ENCODE measurements at places on chromosomes 1 and 21.

DNA sequence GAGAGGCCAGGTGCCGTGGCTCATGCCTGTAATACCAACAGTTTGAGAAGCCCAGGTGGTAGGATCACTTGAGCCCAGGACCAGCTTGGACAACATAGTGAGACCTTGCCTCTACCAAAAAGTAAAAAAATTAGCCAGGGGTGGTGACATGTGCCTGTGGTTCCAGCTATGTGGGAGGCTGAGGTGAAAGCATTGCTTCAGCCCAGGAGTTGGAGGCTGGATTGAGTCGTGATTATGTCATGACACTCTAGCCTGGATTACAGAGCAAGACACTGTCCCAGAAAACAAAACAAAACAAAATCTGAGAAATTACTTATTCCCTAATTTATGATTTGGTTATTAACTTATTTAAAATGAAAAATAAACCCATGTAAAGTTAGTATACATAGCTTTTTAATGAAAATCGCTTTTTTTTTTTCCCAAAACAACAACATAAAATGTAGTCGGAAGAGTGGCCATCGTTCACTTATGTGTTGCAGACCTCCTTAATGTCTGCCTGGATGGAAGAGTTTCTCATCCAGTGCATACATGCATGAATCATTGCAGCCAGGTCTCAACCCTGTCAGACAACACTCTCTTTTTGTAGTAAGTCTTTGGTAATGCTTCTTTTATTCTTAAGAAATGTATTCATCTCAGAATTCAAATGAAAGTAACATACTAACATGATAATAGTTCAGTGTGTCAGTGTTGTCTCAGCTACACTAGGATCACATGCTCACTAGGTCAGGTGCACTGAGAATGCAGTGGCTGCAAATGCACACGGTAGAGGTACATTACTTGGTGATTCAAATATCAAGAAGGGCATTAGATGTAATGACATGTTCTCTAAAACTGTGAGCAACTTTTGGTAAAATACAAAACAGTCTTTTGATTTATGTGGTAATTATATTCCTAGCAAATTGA lies 28.0 kb downstream of the ITSN1 start:
- DNase-seq = no peak

GRCh38 chr1:54980528-54981241 lies at the start of gene TMEM61:
Gene TMEM61, plus strand, starts transcription at chr1:54980628. Its CDS starts 438 bp downstream, at chr1:54981066.
- no peak for DNase-seq

- DNase-seq = no peak
These were observed 116.6 kb downstream of the LMX1A start for GRCh38 chr1:165239873-165240272.

DNA sequence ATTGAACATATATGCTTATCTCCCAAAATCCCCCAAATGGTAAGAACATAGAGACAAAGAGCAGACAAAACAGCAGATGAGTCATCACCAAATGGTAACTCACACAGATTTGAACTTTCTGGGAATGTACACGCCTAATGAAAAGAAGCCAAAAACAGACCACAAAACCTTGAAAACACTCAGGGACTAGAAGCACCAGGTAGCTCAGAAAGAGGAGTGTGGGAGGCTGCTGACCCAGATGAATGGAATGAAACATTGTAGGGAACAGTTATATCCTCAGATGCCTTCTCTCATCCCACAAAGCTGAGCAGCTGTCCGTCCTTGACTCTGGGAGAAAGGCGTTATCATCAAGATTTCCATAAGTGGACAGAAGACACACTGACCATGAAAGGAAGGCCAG lies 307.0 kb upstream of the USP25 start:
- no peak for DNase-seq

DNA sequence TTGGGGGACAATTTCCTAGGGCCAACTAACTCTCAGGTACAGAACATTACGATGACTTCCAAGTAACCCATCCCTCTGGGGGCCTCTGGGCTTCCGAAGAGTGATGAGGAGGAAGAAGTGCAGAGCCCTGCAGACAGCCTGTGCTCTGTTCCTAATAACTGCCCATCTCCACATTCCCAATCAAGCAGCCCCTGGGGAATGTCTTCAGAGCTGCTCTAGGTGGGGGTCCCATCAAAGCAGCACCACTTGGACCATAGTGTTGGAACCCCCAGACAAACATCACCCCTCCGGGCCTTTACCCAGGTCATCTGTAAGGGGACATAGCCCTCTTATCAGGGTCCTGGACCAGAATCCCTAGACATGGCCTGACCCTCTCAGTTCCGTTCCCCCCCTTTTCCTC lies 357.3 kb downstream of the NPHP4 start:
- DNase-seq = no peak

- no peak for DNase-seq
These were observed 222.9 kb upstream of the CSF3R start for GRCh38 chr1:36705629-36706028.

GRCh38 chr1:71462247-71462646 lies 381.4 kb upstream of the ZRANB2 start:
- DNase-seq = no peak

GRCh38 chr1:232484856-232485255 lies 145.1 kb downstream of the SIPA1L2 start:
- DNase-seq = no peak

- peak; percentile 46 for DNase-seq
These were observed 44.5 kb upstream of the CRNN start for GRCh38 chr1:152458384-152459185.

DNA sequence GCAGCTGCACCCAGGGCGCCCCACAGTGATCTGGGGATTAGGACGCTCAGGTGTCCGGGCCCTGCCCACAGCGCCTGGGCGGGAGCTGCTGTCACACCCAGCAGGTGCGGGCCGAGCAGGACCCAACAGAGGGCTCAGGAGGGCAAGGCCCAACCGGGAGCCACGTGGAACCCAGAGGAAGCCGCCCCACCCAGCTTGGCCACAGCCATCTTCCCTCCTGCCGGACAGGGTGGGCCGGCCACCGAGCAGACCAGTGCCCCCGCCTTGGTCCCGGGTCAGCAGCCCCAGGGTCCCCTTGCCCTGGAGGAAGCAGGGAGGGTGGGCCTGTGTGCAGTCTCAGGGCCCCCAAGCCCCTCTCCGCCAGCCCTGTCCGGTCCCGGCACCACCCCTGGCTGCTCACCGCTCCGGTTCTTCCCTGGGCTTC lies 6.3 kb upstream of the TTLL10 start:
- no peak for DNase-seq

GRCh38 chr1:33563699-33564098 lies 91.3 kb downstream of the ZSCAN20 start:
- no peak for DNase-seq

GRCh38 chr1:232333419-232333767 lies 296.5 kb downstream of the SIPA1L2 start:
- no peak for DNase-seq

DNA sequence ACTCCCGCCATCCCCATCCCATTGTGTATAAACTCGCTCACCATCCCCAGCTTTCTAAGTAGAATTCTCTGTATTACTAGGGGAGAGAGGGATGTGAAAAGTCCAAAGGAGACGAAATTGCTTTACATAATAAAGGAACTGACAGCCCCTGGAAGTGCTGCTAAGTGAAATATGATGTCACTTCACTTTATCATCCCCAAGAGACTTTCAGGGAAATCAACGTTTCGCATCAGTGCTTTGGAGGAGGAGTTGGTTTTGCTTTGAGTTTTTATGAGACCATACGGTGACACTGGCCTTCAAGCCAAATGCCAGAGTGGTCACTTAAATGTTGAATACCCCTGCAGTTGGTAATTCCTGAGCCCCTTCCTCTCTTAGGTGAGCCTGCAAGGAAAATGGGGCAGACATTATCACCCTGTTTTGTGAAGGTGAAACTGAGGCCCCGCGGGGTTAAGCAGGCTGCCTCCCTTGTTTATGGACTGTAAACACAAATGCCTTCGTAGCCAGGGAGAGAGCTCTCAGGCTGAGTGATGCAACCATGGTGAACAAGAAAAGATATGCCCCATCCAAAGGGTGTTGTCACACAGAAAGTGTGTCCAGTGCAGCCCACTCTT lies 58.4 kb upstream of the KAZN start:
- DNase-seq = no peak

- DNase-seq = no peak
These were observed 63.5 kb upstream of the OLIG2 start for GRCh38 chr21:32962268-32962667.

DNA sequence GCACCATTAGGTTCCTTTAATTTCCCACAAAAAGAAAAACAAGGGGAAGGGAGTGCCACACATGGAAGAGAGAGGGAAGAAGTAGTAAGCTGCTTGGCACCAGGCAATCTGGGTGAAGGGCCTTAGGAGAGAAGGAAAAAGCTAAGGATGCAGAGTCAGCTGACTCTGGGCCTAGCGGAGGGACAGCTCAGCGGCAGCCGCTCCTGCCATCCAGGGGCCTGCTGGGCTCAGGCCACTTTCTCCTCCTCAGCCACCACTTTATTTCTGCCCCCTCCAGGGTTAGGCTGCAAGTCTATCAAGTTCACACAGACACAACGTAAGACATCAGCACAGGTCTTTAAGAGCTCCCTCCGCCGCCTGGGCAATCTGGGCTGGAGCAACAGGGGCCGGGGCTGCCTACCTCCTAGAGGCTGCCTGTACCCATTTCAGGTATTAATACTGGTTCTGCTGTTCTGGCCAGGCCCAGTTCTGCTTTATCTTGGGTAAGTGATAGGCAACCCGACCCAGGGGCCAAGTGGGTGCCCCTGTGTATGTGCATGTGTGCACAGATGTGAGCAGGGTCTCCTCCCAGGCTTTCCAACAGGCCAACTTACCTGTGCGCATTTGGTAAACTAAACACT lies 53.6 kb downstream of the SLC45A1 start:
- no peak for DNase-seq

- no peak for DNase-seq
These were observed 10.2 kb downstream of the COL6A1 start for GRCh38 chr21:45991606-45992300.

GRCh38 chr21:44958471-44959191 lies 18.8 kb downstream of the SLX9 start:
- DNase-seq = no peak

DNA sequence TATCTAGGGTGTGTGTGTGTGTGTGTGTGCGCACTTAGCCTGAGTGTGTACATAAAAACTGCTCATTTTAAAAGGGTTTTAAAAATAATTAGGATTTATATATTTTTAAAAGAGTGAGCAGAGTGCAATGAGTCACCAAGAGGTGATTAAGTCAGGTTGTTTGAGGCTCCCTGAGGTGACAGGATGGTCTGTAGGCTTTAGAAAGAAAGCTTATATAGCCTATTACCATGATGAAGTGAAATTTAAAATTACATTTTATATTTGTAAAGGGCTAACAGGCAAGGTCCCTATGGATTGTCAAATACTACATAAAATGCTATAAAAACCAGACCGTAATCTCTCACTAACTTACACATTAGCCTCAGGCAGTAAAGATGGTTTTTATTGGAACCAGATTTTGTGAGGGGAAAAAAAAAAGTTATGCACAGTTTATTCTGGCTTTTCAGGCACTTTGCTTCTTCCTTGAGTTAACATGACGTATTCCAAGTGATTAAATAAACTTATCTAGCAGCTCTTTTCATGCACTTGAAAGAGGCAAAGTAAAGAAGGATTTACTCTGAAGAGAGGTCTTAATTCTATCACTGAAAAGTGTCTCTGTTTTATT lies 711.7 kb upstream of the PTBP2 start:
- no peak for DNase-seq

DNA sequence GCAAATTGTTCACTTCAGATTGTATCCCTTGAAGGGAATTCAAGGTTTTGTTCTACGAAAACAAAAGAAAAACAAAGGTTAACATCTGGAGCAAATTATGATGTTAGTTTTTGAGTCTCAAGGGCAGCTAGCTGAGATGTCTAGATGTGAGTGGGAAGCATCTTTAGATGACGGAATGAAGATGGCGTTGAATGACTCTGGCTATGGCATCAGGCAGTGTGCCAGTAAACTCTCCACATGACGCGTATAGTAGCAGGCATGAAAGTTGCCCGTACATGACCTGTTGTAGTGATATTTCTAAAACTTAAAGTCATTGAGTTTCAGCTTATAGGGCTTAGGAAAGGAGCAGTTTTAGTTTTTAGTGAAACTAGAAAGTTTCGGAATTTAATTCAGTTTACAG lies 12.3 kb upstream of the SDC3 start:
- DNase-seq = no peak

- DNase-seq = no peak
These were observed 7.6 kb downstream of the CFH start for GRCh38 chr1:196659471-196659870.

- no peak for DNase-seq
These were observed 442.4 kb downstream of the LTN1 start for GRCh38 chr21:28550057-28550825.

- DNase-seq = no peak
These were observed 121.2 kb downstream of the NRIP1 start for GRCh38 chr21:14943616-14944015.

DNA sequence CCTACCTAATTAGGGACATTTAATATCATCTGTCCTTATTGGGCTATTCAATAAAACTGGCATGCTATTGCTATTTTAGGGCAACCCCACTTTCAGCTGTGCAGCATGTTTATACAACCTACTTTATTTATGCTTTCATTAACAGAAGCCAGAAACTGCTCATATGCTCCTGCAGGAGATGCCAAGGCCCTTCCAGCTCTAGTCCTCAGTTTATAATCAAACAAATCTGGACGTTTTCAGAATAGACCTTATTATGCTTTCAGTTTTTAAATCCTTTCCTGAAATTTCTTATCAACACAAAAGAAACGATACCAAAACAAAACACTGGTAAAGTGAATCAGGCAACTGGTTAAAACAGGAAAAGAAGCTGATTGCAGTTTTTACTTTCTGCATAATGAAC lies 53.2 kb downstream of the PTGS2 start:
- DNase-seq = no peak

DNA sequence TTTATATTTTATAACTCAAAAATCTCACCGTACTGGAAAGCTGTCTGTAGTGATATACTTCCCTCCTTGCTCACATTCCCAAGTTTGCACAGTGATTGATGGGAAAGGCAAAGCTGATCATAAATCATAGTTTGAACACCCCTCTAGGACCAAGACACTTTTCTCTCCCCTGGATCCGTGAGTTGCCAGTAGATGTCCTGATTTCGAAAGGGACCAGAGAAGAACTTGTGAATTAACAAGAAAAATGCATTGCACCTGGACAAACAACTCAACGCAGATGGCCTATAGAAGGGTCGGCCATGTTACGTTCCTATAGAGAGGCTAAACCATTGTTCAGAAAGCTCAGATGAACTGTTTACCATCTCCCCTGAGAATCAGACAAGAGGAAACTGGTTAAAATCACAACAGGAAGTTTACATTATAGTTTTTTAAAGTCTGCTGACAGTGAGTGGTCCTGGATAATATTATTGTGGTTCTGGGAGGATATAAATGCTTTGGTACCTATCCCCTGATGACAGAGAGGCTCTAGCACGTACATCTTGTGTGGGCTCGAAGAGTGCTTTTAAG lies 124.0 kb upstream of the SLC45A1 start:
- DNase-seq = no peak

DNA sequence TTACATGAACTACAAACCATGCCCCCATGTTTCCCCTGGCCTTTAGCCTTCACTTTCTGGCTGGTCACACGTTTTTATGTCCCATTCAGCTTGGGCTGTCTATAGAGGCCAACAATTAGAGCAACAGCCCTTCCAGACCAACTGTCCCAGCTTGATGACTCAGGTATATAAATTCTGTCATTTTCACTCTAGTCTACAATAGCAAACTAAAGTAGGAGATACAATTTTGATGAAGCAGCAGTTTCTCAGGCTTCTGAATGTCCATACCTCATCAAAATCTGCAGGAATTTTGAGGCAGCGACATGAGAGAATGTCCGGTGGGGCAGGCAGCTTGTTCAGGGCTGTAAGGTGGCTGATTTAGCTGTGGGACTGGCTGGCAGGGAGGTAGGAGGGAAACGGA lies 45.6 kb upstream of the VAV3 start:
- no peak for DNase-seq

- no peak for DNase-seq
These were observed 8.2 kb downstream of the HMGN1 start for GRCh38 chr21:39340687-39341086.

GRCh38 chr1:104018922-104019674 lies 269.4 kb downstream of the AMY1C start:
- DNase-seq = no peak

Measured in bone marrow (tissue), 2 donors.